Lung (tissue), 17 donors: ENCODE measurements at places on chromosomes 11 and 22.
A peak's percentile ranks its signal among the peaks of the same experiment; 100 is the strongest.

- DNase-seq: peak; percentile 34
- peaks cover 53% of the 10 kb centered on the region for H3K36me3 ChIP-seq
- no peak overlapping the region for H3K4me3 ChIP-seq
- peak overlapping the region; percentile 54 for H3K27ac ChIP-seq
- peaks cover 17% of the 10 kb centered on the region for H3K4me1 ChIP-seq
These were observed 20.6 kb downstream of the POLR3H start for GRCh38 chr22:41523464-41524221.

GRCh38 chr22:42702675-42703074 lies 18.0 kb downstream of the A4GALT start:
- H3K27ac ChIP-seq: peak overlapping the region; percentile 74
- no peak overlapping the region for H3K4me3 ChIP-seq
- H3K27me3 ChIP-seq: no peaks in the 10 kb centered on the region

GRCh38 chr22:23909296-23909898 lies 15.2 kb downstream of the MIF start:
- no peaks in the 10 kb centered on the region for H3K36me3 ChIP-seq
- H3K27me3 ChIP-seq: no peaks in the 10 kb centered on the region
- peak; percentile 46 for DNase-seq
- no peak overlapping the region for H3K4me3 ChIP-seq

DNA sequence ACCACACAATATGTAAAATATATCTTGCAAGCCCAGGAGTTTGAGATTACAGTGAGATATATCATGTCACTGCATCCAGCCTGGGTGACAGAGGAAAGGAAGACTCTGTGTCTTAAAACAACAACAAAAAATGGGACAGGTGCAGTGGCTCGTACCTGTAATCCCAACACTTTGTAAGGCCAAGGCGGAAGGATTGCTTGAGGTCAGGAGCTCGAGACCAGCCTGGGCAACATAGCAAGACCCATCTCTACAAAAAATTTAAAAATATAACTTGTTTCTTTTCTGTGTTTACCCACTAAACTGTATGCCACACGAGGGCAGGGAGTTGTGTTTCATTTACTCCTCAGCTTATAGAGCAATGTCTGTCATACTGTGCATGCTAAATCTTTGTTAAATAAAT lies 3.1 kb downstream of the ZNF280A start:
- H3K4me3 ChIP-seq: no peak overlapping the region
- H3K27ac ChIP-seq: no peak overlapping the region
- peaks cover 6% of the 10 kb centered on the region for H3K27me3 ChIP-seq
- no peaks in the 10 kb centered on the region for H3K36me3 ChIP-seq

DNA sequence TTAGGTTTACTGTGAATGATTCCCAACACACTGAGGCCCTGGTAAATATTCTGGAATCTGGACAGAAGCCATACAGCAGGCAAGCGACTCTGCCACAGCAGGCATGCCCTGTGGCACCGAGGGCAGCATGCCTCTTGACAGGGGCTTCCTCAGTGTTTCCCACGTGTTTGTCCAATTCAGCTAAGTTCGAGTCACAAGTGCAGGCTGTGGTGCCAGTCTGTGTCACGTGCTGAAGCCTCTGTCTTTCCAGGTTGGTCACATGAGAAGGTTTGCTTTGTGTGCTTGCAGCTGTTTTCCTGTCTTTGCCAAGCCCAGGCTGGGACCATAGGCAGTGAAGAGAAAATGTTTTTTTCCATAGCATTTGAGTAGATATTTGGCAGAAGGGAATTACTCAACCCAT lies 2.4 kb upstream of the PPFIBP2 start:
- H3K27ac ChIP-seq: no peak overlapping the region
- H3K27me3 ChIP-seq: peaks cover 17% of the 10 kb centered on the region
- H3K36me3 ChIP-seq: no peaks in the 10 kb centered on the region
- peak; percentile 46 for DNase-seq
- peaks cover 27% of the 10 kb centered on the region for H3K4me1 ChIP-seq

DNA sequence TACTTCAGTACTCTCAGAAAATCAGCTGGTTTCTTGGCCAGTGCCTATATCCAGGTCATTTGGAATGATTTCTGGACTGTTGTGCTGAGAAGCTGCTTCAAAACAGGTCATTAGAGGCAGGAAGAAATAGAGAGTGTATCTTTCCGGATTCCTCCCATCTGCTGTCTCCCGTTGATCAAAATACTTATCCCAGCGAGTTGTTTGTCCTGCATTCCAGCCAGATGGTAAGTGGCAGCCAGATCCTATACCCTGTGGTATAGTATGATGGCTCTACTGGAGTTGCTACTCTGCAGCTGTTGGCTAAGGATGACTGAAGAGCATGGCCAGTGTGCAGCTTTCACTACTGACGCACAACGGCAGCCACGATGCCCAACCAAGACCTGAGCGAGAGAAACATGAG lies 560.9 kb upstream of the ANO5 start:
- no peak overlapping the region for H3K4me3 ChIP-seq
- no peaks in the 10 kb centered on the region for H3K27me3 ChIP-seq
- H3K4me1 ChIP-seq: no peaks in the 10 kb centered on the region
- no peak for DNase-seq

DNA sequence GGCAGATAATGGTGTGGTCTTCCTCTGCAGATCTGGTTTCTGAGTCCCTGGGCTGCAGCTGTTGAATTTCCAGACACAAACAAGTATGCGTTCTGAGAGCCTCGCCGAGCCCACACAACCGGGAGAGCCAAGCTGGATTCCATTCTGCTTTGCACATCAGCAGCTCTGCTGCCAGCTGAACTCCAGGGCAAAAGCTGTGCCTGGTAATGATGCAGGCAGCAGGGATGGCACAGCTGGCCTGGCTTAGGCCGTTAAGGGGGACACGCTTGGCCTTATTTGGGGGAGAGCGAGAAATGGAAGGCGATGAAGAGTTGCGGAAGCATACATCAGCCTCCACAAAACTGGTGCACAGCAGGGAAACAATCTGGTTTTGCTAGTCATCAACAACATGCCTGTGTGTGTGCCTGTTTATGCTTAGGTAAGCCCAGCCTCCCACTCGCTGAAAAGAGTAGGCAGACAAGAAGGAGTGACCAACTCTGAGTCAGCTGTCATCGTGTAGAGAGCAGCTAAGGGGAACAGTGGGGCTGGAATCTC lies 25.1 kb downstream of the ADAMTS8 start:
- DNase-seq: peak; percentile 76
- peak overlapping the region; percentile 66 for H3K27ac ChIP-seq
- no peaks in the 10 kb centered on the region for H3K36me3 ChIP-seq
- peaks cover 7% of the 10 kb centered on the region for H3K4me1 ChIP-seq
- no peak overlapping the region for H3K4me3 ChIP-seq

GRCh38 chr11:19756675-19757475 lies 44.2 kb downstream of the NAV2 start:
- no peak for DNase-seq
- H3K36me3 ChIP-seq: no peaks in the 10 kb centered on the region
- no peak overlapping the region for H3K4me3 ChIP-seq
- H3K27me3 ChIP-seq: no peaks in the 10 kb centered on the region
- peak overlapping the region; percentile 92 for H3K27ac ChIP-seq

- no peaks in the 10 kb centered on the region for H3K36me3 ChIP-seq
- no peaks in the 10 kb centered on the region for H3K27me3 ChIP-seq
- no peaks in the 10 kb centered on the region for H3K4me1 ChIP-seq
- no peak overlapping the region for H3K4me3 ChIP-seq
- DNase-seq: no peak
These were observed 501.9 kb downstream of the BRD1 start for GRCh38 chr22:49325531-49326395.

DNA sequence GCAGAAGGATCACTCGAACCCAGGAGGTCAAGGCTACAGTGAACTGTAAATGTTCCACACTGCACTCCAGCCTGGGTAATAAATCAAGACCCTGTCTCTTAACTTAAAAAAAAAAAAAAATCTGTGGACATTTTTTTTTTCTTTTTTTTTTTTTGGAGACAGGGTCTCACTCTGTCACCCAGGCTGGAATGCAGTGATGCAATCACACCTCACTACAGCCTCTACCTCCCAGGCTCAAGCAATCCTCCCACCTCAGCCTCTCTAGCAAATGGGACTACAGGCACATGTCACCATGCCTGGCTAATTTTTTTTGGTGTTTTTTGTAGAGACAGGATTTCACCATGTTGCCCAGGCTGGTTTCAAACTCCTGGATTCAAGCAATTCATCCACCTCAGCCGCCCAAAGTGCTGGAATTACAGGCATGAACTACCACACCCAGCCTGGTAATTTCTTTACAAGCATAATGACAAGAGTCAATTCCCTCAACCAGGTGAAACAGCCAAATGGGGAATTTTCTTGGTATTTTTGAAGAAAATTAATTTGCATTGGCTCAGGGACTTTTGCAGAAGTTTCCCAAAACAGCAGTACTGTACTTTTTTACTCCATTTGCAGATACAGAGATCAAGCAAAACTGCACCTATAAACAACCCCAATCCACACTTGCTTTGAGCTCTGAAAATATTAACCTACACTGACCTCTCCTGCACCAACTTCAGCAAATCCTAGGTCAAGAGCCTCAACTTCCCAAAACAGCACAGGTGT lies 44.0 kb downstream of the MRTFA start:
- H3K27ac ChIP-seq: no peak overlapping the region
- H3K36me3 ChIP-seq: no peaks in the 10 kb centered on the region
- no peak for DNase-seq
- H3K4me3 ChIP-seq: no peak overlapping the region
- H3K4me1 ChIP-seq: peaks cover 29% of the 10 kb centered on the region
